NCI-H82 (cell line): ENCODE measurements at places on chromosomes 11 and 22.

DNA sequence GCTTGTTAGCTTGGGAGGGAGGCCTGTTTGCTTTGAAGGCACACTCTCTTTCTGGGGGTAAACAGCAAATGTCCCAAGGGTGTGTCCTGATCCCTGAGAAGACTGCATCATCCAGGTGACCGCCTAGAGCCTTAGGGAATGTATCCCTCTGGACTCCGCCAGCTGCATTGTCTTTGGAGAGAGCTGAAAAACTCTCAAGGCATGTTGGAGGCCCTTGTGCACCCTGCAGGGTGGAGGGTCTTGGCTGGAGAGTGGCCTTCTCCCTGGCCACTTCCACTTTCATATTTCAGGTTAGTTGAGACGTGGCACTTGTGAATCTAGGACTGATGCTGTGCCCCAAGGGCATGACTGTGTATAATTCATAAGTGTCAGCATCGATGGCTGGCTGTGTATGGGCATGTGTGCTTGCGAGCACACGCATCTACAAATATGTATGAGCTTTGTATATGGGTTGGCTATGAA lies 70.6 kb downstream of the ZBTB16 start:
- no peak for DNase-seq

DNA sequence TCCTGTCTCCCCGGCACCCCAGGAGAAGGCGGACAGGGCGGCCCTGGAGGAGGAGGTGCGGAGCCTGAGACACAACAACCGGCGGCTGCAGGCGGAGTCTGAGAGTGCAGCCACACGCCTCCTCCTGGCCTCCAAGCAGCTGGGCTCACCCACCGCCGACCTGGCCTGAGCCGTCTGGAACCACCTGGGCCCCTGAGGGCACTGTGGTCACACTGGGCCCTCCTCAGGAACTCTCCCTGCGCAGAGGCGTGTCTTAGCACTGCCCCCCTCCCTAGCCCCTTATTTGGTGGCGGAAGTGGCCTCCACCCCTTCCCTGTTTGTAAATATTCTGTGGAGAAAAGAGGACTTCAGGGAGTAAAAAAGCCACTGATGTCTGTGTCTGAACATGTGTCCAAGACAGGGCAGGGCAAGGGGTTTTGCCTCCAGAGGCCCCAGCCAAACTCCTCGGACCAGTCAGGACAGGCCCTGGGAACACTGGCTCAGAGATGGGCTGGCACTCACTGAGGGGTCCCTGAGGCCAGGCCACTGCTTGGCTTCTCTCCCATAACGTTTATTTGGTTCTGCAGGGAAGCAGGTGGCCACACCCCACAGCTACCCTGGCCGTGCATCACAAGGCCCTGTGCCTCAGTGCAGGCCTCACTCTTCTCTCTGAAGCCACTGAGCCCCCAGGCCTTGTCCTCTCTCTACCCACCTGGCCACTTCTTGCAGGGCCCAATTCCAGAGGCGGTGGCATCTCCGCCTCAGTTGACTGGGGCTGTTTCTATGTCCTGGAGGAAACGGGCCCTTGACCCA lies 12.0 kb downstream of the RELA start:
- no peak for DNase-seq

- no peak for DNase-seq
Measured at GRCh38 chr11:32444186-32444585, 8.8 kb upstream of the WT1 start.

DNA sequence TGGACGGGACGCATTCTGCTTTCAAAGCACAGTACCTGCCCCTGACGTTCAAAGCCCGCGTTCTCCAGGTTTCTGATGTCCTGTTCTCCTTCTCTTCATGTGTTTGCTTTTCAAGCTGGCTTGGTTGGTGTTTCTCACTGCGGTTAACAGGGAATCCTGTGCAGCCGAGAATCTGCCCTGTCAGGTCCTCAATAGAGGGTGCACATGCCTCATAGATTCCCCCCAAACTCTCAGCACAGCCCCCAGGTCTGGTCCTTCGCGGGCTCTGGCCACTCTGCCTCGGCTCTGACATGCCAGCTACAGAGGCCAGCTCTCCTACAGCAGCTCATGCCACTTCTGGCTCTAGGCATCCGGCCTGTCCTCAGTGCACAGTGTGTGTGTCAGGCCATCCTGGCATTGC lies 1343.8 kb downstream of the TBC1D22A start:
- no peak for DNase-seq

GRCh38 chr11:133951327-133952198 lies 5.2 kb downstream of the IGSF9B start:
- peak; percentile 73 for DNase-seq

- DNase-seq = no peak
Measured at GRCh38 chr11:14898355-14898754, 6.3 kb upstream of the CYP2R1 start.

- DNase-seq = peak; percentile 5
Measured at GRCh38 chr11:28836285-28837081, 728.3 kb downstream of the METTL15 start.

GRCh38 chr11:843818-844692 lies 1.4 kb downstream of the TSPAN4 start:
- DNase-seq = no peak

DNA sequence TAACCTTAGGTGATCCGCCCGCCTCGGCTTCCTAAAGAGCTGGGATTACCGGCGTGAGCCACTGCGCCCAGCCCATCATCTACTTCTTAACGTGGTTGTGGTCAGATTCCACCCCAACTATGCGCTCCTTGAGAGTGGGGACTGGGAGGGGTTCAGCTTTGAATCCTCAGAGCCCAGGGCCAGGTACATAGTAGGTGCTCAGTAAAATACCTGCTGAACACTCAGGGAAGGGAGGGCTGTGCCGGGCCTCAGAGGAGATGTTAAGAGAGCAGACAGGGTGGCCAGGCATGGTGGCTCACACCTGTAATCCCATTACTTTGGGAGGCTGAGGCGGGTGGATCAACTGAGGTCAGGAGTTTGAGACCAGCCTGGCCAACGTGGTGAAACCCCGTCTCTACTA lies 1.2 kb upstream of the LGALS1 start:
- no peak for DNase-seq

DNA sequence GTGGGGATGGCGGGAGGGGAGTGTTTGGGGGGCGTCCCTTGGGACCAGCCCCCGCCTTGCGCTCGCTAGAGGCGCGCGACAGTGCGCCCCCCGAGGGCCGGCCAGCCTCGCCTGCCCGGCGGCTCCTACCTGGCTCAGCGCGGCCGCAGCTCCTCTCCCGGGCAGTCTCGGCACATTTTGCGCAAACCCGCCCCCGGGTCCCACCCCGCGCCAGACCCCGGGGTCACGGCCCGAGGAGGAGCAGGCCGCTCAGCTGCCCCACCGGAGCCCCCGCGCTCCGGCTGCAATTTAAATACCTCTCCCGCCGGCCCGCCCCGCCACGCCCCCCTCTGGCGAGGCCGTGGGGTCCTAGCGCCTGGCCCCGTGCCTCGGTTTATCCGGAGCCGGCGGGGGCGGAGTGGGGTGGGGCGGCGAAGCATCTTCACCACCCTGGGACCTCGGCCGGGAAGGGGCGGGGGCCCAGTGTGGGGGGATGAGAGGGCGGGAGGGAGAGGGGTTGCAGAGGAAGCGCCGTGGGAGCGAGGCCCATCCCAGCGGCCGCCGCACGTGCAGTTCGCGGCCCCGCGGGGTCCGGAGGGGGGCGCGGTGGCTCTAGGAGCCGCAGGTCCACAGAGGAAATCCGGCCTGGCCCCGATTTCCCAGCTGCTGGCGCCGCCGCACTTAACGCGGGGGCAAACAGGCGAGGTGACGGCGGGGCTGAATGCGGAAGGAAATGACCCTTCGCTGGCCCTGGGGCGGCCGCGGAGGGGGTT lies at the start of gene LRRC32:
LRRC32 (minus strand) TSS at position 263 of the 752 bp plus-strand sequence. CDS start 4,793 bp downstream, outside the sequence.
- DNase-seq = peak; percentile 22

- DNase-seq = no peak
Measured at GRCh38 chr11:123546515-123546914, 107.9 kb downstream of the SCN3B start.

- DNase-seq = no peak
Measured at GRCh38 chr11:76119779-76120178, 86.5 kb downstream of the WNT11 start.

GRCh38 chr22:44719586-44720368 lies 17.8 kb downstream of the PRR5 start:
- DNase-seq = peak; percentile 75

- peak; percentile 18 for DNase-seq
Measured at GRCh38 chr11:60345489-60345888, 18.4 kb downstream of the MS4A6E start.

GRCh38 chr11:128914216-128915148 lies 23.3 kb downstream of the KCNJ5 start:
- DNase-seq = no peak
